Retinal pigment epithelial cell (primary cell): ENCODE measurements at places on chromosomes 2 and 18.

GRCh38 chr2:25808006-25808383 lies 70.3 kb downstream of the ASXL2 start:
- no peak for DNase-seq

DNA sequence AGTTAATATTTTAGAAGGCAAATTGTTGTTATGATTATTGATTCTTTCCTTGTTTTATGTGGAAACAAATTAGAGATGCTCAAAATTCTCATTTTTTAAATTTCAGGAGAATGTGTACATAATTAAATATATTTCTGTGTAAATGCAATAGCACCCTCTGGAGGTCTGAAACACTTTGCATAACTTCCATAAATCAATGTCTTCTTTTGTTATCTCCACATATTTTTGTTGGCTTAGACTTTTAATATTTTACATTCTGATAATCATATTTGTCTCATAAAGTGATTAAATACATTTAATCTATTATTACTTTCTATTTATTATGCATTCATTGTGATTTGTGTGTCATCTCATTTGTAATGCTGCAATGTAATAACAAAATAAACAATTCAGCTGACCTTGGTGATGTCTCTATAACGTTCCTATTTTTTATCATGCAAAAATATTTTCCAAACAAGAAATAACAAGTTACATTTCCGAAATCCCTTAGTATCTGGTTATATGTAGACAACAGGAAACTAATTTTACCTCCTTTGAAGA lies 201.8 kb upstream of the GALNT5 start:
- DNase-seq = no peak

GRCh38 chr18:45381282-45381681 lies 234.0 kb upstream of the SLC14A2 start:
- no peak for DNase-seq

- no peak for DNase-seq
These were observed 954 bp downstream of the CCNT2 start for GRCh38 chr2:134919341-134920210.

GRCh38 chr2:19312949-19313348 lies 45.5 kb downstream of the OSR1 start:
- DNase-seq = no peak

- no peak for DNase-seq
These were observed 311.5 kb upstream of the MGAT5 start for GRCh38 chr2:133942398-133942797.

DNA sequence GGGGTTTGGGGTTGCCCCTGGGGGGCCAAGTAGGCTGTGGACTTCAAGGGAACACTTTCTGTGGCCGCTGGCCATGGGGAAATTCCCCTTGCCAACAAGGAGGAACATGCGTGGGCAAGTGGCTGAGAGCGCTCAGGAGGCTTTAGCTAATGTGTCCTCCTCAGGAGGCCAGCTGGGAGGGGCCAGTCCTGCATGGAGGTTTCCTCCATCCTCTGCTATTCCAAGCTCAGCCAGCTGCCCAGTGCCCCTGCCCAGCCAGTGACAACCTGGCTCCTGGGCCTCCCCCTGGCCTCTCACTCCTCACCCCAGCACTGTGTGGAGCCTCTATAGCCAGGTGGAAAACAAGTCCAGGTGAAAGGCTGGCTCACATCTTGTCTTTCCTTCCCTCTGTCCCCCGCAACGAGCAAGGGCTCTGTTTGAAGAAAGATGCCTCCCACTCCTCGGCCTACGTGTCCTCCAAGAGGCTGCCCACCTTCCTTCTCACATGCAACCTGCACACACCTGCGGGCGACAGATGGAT lies 64.4 kb upstream of the DAPL1 start:
- no peak for DNase-seq

DNA sequence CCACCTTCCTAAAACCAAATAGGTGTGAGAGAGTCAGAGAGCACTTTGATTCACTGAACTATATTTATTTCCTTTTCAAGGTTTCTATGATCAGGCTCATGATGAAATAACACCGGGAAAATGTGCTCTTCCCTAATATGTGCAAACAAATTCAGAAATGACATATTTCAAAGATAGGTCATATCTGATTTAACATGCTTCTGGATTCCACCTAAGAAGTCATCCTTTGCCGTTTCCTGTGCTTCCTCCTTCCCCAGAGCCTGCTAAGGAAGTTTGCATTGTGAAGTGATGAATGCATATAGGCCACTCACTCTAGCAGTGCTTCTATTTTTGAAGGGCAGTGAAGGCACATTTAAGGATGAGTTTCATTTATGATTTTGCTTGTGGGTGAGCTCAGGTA lies 327.6 kb downstream of the TDRD15 start:
- no peak for DNase-seq

DNA sequence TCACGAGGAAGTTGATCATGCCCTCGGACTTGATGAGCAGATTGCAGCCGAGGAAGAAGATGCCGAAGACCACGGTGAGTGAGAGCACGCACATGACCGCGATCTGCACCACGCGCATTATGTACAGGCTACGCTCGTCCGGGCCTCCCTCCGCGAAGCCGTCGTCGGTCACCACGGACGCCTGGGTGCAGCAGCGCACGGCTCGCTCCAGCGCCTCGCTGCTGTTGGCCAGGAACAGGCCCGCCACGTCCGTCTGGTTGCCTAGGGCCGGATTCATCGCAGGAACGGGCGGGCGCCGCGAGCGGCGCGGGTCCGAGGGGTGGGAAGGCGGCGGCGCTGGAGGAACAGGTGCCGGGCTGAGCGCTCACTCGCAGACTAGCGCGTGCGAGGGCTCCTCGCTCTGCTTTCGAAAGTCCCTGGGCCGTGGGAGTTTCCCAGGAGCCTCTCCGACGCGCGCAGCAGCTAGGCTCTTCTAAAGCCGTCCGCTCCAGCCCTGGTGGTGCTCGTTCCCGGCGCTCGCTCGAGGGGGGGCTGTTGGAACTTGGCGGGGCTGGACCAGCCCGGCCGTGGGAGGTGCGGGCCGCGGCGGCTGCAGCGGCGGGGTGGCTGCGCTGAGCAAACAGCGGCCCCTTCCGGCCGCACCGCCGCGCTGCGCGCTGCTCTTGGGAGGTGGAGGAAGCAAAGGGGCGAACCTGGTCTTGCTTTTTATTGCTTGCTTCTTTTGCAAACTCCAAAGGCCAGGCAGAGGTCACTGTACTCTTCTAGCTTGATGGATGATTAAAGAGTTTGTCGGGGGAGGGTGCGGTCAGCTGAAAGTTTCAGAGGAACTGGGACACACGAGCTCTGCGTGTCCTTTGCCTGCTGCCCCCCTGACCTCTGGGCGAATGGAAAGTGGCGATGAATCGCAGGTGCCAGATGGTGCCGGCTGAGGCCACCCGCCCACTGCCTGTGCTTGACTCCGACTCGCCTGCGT lies at the start of gene RPRM:
Gene RPRM, minus strand, starts transcription at position 474 of the 973 bp plus-strand sequence. Its CDS starts 197 bp downstream, at position 277.
- DNase-seq = peak; percentile 71

- no peak for DNase-seq
These were observed 668 bp downstream of the NFU1 start for GRCh38 chr2:69436596-69436937.

DNA sequence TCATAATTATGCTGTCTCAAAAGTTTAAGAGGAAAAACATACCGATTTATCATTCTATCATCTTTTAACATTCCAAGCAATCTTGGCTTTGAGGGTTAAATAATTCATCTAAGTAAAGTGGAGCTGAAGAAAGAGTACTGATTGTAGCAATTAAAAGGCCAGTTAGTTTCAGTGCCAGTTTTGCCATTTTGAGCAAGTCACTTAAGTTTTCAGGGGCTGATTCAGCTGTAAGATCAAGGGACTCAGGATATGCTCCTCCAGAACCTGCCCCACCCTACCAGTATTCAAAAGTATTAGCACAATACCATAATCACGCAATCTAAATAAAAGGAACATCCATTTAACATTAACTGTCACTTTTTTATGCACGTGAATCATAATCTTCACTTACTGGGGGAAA lies 1.9 kb downstream of the SS18 start:
- no peak for DNase-seq

DNA sequence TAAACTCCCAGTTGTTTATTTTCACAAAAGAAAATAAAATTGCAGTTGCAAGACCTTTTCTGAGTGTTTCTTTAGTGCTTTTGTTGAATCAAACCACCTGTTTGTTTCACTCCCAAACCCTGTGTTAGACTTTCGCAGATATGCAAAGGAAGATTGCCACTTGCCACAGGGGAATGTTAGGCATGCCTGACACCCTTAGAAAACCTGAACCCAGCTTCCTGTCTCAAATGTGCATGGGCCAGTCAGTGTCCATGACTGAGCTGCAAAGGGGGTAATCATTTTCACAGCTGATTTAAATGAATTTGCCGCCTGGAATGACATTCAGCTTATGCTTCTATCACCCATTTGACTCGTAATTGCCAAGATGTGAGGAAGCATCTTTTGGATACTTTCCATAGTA lies 17.5 kb downstream of the TGOLN2 start:
- no peak for DNase-seq

- no peak for DNase-seq
These were observed 1354.5 kb upstream of the ZEB2 start for GRCh38 chr2:145874466-145874865.

DNA sequence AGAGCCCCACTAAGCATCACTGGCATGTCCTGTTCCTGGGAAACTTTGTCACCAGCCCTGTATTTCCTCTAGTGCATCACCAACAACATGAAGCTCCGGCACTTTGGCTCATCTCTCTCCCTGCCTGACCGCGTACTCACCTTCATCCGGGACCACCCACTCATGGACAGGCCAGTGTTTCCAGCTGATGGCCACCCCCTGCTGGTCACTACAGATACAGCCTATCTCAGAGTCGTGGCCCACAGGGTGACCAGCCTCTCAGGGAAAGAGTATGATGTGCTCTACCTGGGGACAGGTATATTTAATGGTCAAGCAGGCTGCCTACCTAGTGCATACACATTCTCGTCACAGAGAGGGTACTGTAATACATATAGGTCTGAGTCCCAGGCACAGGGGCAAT lies 21.0 kb downstream of the SEMA4F start:
- DNase-seq = no peak

DNA sequence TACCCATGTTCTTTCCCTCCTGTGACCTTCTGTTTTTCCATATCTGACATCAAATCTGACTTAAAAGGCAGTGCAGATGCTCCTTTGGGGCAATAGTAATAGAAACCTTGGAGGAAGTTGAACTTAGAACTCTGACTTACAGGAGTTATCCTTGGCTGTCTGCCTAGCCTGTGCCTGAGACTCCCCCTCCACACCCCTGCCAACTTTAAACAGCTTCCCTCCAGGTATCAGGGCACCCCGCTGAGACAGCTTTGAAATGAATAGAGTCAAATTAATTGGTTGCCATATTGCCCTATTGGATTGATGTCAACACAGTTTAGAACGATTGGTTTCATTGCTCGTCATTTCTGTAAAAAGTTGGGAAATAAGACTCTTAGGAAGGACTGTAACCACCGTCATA lies 322.0 kb downstream of the PRKCE start:
- DNase-seq = no peak

- no peak for DNase-seq
These were observed 68.3 kb downstream of the SPRED2 start for GRCh38 chr2:65363879-65364666.

DNA sequence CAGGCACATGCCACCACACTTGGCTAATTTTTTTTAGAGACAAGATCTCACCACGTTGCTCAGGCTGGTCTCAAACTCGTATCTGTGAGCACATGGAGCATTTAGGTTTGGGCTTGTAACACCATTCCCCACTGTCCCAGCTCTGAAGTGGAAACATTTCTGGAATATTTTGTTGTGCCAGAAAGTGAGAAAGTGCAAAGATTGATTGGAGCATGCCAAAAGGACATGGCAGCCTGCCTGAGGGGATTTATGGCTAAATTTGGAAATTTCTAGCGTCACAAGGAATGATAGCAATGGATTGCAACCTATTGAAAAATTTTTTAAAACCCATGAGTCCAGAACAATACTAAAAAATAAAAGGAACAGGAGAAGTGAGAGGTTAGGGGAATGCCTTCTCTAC lies 136.8 kb downstream of the ESCO1 start:
- DNase-seq = no peak

DNA sequence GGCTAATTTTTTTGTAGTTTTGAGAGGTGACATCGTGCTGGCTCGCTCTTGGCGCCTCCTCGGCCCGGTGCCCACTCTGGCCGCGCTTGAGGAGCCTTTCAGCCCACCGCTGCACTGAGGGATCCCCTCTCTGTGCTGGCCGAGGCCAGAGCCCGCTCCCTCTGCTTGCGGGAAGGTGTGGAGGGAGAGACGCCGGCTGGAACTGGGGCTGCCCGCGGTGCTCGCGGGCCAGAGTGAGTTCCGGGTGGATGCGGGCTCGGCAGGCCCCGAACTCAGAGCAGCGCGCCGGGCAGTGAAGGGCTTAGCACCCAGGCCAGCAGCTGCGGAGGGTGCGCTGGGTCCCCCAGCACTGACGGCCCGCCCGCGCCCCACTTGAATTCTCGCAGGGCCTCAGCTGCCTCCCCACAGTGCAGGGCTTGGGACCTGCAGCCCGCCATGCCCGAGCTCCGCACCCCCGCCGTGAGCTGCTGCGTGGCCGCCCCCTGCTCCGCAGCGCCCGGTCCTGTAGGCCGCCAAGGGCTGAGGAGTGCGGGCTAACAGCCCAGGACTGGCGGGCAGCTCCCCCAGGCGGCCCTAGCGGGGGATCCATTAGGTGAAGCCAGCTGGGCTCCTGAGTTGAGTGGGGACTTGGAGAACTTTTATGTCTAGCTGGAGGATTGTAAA lies 113.2 kb upstream of the ZSWIM2 start:
- no peak for DNase-seq

DNA sequence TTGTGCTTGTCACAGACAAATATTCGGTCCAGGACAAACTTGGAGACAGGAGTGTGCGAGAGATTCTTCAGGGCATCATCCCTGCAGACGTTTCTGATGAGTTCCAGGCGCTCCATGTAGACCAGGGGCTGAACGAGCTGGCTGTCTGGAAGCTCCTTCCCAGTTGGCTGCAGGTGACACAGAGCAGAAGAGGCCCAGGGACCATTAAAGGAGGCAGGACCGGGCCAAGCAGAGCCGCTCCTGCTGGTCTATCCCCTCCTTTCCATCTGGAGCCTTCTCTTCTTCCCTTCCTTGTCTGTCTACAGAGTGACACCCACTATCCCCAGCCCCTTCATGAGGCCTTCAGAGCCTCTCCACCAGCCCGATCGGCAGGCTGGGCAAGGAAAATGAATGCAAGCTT lies 19.5 kb downstream of the CHST10 start:
- no peak for DNase-seq
